Activated T-helper 17 cell treated with anti-CD3 and anti-CD28 coated beads, Interleukin-2, amount 50 U/mL, for 72 hours (primary cell): ENCODE measurements at places on chromosomes 3 and 15. TPM values are rescaled to one million over a fixed set of nuclear protein-coding genes. Genes with fewer than 3 reads are reported as not detected.

Gene ANKUB1
- total RNA-seq: not detected

Gene SACM1L
- 57.4 TPM for total RNA-seq

Gene GOLGA8T
- not detected for total RNA-seq

Gene GRK7
- total RNA-seq: not detected

Gene COL6A6
- total RNA-seq: not detected

Gene GALNT15
- 0.22 TPM for total RNA-seq

Gene P2RY12
- not detected for total RNA-seq

Gene EXD1
- 0.16 TPM for total RNA-seq
